Tongue (tissue), 3 donors: ENCODE measurements at places on chromosomes 5 and 9.

- no peak for DNase-seq
Measured at GRCh38 chr9:103169798-103170197, 174.7 kb downstream of the CYLC2 start.

DNA sequence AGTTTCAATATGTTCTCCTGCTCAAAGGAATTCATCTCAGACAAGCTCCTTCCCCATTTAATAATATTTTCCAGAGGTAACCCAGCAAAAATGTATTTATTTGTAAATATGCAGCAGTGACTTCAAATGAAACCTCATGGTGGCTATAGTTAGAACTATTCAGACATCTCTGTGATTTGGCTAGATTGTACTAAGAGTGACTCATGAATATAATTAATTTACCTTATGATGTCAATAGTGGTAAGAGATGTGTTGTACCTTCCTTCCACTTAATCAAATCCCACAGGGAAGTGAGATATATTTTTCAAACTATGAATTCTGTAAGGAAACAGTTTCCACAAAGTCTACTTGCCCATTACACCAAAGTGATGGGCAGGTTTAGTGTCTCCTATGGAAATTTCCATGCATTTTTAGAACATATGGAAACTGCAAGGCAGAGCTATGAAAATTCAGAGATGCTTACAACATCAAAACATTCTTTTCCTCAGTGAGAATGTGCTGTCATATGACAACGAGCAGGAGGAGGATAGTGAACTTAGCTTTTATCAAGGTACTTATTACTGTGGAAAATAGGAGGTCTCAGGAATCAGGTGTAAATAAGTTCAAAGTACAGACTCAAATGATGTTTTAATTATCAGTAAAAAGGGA, 34.0 kb upstream of the SPDL1 start:
- DNase-seq: no peak

DNA sequence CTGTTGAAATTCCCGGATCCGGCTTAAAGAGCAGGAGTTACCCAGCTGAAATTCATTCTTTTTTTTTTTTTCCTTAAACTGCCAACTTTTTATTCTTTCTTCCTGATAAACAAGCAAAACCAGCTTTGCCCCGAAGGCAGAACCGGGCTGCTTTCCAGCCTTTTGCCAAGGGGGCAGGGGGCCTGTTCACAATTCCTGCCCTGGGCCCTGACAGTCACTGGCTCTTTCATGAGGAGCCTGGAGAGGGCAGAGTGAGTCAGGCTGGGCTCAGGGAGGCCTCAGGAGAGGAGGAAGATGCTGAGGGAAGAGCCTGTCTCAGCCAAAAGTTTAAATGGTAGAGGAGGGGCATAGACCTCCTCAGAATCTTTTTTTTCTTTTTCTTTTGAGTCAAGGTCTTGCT, 4.8 kb downstream of the GLIPR2 start:
- peak; percentile 51 for DNase-seq

DNA sequence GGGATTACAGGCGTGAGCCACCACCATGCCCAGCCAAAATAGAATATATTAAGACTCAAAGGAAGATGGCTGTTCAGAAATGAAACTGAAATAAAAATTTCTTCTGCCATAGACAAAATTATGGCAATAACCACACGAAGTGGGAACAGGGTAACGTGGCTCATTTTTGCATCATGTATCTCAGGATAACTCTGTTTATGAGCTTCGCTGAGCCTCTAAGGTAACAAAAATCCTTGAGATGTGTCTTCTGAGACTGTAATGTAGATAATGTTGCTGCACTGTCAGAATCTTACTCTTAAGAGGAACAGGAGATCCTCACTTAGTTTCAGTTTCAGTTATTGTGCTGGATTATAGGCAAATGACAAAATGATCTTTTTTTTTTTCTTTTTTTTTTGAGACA, 153.8 kb downstream of the GOLPH3 start:
- no peak for DNase-seq

DNA sequence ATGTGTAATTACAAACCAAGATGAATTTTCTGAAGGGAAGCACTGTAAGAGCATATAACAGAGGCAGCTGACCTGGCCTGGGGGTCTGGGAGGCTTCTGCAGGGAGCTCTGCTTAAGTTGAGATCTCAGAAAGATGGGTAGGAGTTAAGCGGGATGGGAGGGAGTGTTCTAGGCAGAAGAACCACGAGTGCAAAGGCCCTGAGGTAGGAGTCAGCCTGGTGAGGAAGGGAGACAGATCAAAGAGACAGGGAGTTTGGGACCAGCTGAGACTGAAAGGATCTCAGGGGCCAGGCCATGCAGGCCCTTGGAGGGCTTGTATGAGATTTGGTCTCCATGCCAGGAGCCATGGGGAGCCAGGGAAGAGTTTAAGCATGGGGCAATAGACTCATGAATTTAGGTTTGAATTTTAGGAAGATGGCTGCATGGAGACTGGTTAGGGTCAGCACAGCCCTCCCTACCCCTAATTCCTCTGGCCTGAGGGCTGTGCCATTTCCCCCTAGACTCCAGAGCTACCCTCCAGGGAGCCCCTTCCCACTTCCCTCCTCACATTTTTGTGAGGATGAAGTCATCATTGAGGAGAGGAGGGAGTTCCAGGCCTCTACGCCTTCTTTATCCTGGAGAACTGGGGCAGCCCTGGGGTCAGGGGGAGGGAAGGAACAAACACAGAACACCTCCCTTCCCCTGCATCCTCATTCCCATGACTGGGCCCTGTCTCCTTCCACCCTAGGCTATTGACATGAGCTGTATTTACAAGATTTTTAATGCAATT, 4.8 kb upstream of the ARAP3 start:
- no peak for DNase-seq

DNA sequence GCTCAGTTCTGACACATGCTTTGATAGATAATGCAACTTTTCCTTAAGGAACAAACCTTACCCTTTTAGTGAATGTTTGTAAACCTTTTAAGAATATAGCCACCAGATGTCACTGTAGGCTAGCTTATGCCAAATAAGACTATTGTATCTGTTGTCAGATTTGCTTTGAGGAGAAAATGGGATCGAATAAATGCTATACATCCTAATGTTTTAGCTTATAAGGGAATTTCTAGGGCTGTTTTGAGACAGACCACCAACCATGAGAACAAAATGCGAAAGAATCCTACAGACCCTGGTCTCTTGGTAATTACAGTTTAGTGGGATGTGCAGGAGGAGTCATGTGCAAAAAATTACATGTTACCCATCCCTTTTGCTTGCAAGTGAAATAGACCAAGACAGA, 127.6 kb upstream of the NMUR2 start:
- DNase-seq: peak; percentile 77

GRCh38 chr5:140287801-140288521, 14.9 kb downstream of the PFDN1 start:
- no peak for DNase-seq

- peak; percentile 79 for DNase-seq
Measured at GRCh38 chr5:98769959-98770208, 3.6 kb upstream of the RGMB start.

DNA sequence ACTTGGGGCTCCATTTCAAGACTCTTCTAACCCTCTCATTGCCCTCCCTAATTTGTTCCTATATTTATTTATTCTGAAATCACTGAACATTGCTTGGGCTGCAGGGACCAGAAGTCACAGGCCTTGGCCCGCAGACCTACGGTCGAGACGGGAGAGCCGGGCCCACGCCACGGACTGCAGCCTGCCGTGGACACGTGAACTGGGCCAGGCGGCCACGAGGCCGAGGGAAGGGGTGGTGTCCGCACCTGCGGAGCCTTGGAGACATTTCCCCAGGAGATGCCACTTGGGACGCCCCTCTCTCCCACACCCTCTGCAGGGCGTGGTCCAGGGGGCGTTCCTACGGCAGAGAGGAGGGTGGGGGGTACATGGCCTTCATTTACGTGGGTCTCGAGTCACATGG, 463.9 kb downstream of the ICE1 start:
- DNase-seq: no peak

- peak; percentile 65 for DNase-seq
Measured at GRCh38 chr5:14574891-14575508, 6.6 kb upstream of the OTULINL start.

- peak; percentile 14 for DNase-seq
Measured at GRCh38 chr9:9612270-9612669, 1000.5 kb downstream of the PTPRD start.

DNA sequence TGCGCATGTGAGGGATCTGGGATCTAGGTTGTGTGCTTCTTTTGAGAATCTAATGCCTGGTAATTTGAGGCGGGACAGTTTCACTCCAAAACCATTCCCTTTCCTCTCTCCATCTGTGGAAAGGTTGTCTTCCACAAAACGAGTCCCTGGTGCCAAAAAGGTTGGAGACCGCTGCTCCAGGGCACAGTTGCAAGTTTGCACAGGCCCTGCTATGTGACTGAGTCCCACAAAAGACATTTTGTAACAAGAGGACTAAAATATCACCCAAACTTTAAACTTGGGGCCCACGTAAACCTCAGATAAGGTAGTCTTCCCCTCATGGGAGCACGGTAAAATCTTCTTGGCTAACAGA, 5.8 kb upstream of the ZNF367 start:
- no peak for DNase-seq

GRCh38 chr9:36450110-36450732, 50.2 kb upstream of the RNF38 start:
- DNase-seq: peak; percentile 72

DNA sequence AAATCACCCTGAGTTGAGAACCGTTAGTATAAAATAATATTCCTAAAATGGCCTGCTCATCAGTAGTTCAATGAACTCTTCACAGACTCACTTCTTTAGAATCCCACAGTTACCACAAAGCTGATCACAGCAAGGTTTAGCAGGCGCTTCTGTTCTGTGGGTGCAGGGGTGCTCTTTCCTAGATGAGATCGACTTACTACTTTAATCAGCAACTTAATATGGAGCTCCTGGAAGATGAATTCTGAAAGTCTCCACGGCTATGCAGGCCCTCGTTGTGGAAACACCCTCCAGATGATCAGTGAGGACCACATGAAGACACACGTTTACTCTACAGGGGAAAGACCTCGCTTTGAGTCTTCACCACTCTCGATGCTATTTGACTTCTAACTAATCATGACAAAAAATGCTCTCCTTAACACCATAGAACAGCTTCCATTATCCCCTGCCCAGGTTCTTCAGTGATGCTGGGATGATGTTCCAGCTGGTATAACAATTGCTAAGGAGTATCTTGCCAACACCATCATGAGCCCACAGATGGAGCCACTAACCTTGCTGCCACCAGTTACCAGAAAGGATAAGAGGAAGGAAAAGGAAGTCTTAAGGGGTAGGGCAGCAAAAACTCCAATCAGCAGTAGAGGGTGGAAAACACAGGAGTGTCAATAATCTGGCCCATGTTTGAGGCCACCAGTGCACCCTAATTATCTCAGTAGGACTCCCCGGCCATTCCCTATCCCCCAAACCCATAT, 17.9 kb upstream of the GPX8 start:
- DNase-seq: no peak

- no peak for DNase-seq
Measured at GRCh38 chr5:4192111-4192510, 596.5 kb downstream of the IRX1 start.

DNA sequence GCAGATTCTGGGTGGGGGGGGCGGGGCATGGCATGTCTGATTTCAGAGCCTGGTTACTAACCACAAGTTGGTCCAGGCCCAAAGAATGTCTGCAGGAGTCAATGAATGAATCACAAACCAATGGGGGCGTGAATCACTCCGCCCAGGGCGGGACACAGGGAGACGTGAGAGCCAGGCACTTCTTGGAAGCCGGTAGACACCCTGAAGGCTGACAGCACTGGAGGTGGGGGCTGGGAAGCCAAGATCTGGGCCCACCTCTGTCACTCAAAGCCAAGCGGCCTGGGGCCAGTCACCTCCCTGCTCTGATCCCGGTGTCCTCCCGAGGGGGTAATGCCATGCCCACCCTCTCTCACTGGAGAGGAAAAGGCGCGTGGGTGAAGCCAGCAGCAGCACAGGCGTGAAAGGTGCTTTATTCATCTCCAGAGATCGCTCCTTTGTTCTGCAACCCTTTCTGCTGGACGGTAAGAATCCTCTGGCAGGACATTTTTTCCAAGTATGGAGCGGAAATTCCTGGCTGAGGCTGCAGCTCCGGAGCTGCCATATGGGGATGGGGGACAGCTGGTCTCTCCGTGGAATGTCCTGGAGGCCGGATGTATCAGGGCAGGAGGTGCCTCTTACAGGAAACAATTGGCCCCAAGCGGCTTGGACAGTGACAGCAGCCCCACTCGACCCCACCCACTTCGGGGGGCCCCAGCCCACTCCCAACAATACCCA, 85.0 kb downstream of the STK10 start:
- DNase-seq: peak; percentile 86

DNA sequence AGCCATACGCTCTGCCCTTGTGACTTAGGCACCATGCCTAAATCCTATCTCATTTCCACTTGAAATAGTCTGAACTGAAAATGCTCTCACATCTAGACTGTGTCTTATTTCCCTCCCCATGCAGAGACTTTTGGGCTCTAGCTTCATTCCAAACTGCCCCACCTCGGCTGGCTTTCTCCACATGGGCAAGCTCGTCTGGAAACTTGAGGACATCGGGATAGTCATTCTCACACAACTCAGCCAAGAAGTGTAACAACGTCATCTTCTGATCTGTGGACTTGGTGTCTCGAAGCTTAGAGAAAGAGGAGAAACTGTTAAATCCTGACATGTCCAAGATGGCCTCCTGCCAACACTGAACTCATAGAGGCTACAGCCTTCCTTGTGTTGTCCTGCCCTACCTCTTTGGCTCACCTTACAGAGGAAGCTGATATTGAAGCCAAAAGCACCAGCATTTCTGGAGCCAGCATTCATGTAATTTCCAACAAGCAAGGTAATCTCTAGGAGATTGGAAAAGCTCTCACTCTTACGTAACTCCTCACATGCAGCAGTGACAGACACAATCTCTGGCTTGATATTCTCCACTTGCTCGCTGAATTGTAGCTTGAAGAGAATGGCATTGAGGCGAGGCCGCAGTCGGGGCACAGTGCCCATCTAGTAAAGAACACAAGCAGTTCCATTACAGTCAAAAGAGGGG, 39.6 kb downstream of the PCDHGC5 start:
- DNase-seq: peak; percentile 88

GRCh38 chr5:75265731-75266130, 29.1 kb upstream of the ANKRD31 start:
- peak; percentile 15 for DNase-seq

DNA sequence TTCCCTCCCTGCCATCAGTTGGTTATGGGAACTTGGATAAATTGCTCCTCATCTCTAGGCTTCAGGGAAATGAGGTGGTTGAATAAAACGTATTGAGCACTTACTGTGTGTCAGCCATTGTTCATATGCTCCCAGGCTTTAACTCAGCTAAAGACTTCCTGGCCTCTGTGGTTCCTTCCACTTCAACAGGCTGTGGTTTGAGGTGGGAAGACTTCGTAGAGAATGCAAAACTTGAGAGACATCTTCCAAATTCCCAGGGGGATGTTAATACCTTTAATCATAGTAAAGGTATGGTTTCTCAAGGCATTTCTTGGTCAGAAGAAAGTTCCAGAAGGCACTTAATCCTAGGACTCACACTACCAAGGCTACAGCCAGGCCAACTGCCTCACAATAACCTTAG, 1.5 kb upstream of the GPX3 start:
- no peak for DNase-seq

DNA sequence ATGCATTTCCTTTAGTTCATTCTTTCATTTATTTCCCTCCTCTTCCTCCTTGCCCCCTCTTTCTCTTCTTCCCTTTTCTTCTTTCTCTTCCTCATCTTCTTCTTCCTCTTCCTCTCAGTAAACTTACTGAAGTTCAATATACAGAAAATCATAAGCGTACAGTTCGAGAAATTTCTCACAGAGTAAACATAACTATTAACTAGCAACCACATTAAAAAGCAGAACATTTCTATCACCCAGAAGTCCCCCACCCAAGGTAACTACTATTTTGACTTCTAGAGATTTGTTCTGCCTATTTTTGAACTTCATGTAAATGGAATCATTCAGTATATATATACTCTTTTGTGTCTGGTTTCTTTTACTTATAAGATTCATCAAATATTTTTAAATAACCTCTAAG, 48.2 kb downstream of the TNFAIP8 start:
- no peak for DNase-seq
